ENCODE measurements at places on chromosomes 11 and 22. TPM values are rescaled to one million over a fixed set of nuclear protein-coding genes. Genes with fewer than 3 reads are reported as not detected.
A peak's percentile ranks its signal among the peaks of the same experiment; 100 is the strongest.

DNA sequence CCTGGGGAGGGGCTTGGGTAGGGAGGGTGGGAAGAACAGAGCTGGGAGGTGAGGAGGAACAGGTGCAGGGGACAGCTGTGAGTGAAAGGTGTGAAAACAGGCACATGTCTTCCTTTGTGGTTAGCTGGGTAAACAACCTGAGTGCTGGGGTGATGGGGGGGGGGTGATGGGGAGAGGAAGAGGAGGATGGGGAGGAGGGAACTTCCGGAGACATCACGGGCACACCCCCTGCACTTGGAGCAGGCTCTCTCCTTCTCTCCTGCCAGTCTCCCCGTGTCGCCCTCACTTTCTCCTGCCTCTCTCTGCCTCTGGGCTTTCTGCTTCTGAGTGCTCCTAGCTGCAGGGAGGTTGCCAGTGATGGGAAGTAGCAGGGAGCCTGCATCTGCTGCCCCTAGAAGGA lies 8.8 kb downstream of the CXCR5 start:
- DNase-seq: peak; percentile 0

DNA sequence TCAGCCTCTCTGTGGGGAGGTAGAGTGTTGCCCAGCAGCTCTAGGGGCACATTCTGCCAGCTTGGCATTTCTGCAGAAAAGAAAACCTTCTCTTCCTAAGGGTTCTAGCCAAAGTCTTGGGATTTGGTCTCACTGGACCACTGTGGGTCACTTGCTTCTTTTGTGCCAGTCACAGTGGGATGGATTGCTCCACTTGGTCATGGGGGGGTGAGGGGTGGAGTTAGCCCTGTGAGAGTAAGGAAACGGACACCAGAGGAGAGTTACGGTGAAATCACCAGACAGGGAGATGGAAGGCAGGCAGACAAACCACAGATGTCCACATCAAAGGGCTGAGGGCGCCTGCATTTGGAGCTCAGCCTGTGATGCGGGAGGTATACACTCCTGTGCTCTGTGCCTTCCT lies 10.8 kb downstream of the SGSM1 start:
- DNase-seq: no peak

GRCh38 chr11:17298302-17298701 lies 21.8 kb downstream of the NUCB2 start:
- no peak for DNase-seq

DNA sequence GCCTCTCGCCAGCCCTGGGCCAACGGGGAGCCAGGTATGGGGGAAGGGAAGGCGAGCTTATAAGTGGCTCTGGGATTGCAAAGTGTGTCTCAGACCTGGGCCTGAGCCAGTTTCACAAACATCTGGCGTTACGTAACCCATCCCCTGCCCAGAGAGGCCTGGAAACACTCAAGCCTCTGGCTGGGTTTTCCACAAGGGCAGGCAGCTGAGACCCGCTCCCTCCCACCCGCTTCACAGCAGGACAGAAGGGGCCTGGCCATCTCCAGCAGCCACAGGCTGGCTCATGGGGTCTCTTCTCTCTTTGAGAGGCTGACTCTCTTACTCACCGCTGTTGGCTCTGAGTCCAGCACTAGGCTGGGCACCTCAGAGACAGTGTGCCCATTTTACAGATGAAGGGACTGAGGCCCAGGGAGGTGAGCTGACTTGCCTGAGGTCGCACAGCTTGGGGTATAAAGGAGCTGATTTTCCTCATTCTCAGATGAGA lies 44.5 kb downstream of the TRIOBP start:
- DNase-seq: peak; percentile 96

DNA sequence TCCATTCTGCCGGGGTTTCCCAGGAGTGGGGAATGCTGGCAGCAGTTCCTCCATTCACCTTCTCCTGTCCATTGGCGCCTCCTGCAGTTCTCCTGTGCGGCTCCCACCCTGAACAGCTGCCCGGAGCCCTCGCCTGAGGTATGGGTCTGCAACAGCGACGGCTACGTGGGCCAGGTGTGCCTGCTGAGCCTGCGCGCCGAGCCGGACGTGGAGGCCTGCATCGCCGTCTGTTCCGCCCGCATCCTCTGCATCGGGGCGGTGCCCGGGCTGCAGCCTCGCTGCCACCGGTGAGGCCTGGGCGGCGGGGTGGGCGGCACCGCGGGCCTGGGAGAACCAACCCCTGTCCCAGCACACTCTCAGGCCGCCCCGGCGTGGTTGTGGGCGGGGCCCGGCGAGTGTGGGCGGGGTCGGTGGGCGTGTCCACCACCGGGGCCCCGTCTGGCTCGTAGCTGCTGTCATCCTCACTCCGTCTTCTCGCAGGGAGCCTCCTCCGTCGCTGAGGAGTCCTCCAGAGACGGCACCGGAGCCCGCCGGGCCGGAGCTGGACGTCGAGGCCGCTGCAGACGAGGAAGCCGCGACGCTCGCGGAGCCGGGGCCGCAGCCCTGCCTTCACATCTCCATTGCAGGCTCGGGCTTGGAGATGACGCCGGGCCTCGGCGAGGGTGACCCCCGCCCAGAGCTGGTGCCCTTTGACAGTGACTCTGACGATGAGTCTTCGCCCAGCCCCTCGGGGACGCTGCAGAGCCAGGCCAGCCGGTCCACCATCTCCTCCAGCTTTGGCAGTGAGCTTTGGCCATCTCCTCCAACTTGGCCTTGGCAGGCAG lies 14.0 kb upstream of the RELT start:
- no peak for DNase-seq

GRCh38 chr11:46200537-46201281 lies 76.8 kb upstream of the CREB3L1 start:
- peak; percentile 83 for DNase-seq

GRCh38 chr22:32527756-32528155 lies 53.1 kb downstream of the FBXO7 start:
- DNase-seq: no peak

- no peak for DNase-seq
Measured at GRCh38 chr11:2424811-2425495, 19.4 kb downstream of the TRPM5 start.

GRCh38 chr11:70328556-70328955 lies 58.1 kb downstream of the PPFIA1 start:
- no peak for DNase-seq

DNA sequence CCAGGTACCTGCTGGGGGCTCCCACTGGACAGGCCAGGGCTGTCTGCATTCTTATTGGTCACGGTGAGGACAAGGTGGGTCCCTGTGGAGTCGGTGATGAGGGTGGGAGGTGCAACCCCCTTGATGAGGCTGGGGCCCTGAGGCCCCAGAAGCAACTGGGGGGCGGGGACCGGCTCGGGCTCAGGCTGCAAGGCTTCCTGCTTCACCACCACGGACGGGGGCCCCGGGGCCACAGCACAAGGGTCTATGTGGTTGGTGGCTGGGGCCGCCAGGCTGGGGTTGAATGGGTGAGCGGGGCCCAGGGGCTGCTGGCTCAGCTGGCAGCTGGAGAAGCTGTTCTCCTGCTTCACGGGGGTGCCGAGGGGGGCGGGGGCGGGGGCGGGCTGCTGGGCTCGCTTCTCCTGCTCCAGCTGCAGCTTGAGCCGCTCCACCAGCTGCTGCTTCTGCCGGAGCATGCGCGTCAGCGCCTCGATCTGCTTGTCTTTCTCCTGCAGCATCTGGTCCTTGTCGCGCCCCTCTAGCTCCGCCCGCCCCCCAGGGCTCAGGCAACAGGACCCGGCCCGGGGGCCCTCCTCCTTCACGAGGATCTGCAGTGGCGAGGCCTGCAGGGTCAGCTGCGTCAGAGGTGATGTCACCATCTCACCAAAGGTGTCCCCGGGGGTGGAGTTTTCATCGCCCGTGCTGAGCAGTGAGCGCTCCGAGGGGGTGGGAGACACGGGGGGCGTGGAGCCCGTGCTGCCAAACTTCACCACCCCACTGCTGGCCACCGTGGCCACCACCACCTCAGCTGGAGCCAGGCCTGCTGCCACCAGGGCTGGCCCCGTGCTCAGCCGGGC lies 48.2 kb downstream of the SGSM3 start:
- no peak for DNase-seq

DNA sequence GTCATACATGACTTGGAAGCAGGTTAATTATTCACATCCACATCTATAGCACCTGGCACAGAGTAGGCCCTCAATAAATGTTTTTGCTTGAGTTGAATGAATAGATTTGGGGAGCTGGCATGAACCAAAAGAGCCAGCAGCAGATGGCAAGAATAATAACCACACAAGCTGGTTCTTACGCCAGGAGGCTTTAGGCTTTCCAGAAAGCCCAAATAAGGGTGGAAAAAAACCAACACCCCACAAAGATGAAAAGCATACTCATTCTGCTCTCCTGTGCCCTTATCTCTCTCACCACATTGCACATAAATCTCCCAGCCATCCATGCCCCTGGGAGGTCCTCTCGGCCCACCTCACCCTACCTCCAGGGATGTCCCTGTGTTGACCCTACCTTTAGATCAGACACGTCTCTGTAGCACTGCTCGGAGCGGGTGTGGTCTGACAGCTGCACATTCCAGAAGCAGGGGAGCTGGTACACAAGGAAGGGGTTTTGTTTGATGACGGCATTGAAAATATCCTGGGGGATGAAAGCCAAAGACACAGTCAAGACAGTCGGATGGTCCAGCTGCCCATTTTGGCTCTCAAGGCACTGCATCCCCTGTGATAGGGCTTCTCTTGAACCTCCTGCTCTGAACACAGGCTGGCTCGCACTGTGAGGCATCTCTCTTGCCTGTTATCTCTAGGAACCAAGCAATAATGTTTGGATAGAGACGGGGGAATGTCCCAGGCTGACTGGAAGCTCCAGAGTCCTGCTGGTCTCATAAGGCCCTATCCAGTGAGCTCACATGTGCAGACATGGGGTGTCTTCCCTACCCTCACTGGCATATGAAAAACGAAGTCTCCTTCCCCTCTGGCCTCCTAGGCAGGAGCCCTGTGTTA lies 323.6 kb upstream of the SYN3 start:
- no peak for DNase-seq

GRCh38 chr11:73237471-73238290 lies 19.6 kb downstream of the P2RY2 start:
- peak; percentile 62 for DNase-seq

NFRKB gene
- 9.1 TPM for polyA plus RNA-seq

DDI1 gene
- polyA plus RNA-seq: not detected

GGTLC2 gene
- not detected for polyA plus RNA-seq

Data from GM23248 (cell line).